ENCODE measurements at places on chromosomes 2 and 18.

DNA sequence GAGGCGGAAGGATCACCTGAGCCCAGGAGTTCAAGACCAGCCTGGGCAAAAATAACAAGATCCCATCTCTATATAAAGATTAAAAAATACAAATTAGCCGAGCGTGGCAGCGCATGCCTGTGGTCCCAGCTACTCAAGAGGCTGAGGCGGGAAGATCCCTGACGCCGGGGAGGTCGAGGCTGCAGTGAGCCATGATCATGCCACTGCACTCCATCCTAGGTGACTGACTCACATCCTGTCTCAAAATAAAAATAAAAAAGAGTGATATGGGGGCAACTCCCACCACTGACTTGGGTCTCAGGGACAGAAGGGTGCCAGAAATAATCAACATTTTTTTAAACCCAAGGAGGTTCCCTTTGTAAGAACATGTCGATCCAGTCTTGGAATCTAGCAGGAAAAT lies 37.6 kb downstream of the ZNF516 start:
- no peak for DNase-seq

DNA sequence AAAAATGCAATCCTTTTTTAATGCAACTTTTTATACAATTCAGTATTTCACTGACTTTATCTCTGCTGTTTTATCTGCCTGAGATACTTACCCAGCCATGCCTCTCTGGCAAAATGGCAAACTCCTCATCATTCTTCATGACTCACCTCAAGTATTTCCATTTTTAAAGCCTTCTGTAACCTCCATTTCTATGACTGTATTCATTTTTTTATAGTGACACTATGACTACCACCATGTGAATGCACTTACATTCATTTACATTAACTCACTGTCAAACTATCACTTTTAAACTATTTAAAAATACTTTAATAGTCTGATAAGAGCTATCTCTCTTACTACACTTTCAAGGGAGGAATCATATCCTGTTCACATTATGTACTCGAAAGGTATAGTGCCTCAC lies 99.4 kb upstream of the SCN7A start:
- DNase-seq, result no peak

DNA sequence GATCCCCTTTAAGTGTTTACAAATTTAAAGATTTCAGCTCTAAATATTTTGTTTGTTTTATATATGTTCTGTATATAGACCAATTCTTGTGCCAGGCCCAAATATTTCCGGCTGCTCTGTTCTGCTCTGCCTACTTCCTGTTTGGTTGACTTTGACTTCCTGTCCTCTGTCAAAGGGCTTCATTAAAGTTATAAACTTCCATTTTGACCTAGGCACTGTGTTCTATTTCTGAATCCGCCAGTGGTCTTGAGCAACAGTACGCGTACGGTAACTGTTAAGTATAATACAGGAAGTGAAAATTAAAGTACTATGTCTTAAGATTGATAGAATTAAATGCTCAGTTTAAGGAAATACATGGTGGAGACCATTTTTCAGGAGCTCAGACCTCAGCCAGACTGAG lies 13.5 kb upstream of the REL start:
- DNase-seq, result peak; percentile 33

DNA sequence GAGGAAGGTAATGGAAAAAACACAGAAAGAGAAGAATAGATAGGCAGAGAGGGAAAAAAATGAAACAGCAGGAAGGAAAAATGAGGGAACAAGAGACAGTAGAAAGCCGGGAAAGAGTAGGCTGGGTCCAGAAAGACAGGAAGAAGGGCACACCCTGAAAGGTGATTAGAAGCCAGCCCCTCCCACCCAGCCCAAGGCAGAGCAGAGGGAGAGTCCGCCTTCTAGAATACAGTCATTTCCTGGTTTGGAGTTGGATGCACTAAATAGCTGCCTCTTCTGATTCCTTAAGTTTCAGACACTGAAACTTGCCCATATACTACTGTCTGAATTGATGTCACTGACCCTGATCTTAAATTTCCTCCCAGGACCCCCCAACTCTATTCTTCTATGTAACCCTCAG lies 17.9 kb upstream of the DSG3 start:
- DNase-seq, result no peak

DNA sequence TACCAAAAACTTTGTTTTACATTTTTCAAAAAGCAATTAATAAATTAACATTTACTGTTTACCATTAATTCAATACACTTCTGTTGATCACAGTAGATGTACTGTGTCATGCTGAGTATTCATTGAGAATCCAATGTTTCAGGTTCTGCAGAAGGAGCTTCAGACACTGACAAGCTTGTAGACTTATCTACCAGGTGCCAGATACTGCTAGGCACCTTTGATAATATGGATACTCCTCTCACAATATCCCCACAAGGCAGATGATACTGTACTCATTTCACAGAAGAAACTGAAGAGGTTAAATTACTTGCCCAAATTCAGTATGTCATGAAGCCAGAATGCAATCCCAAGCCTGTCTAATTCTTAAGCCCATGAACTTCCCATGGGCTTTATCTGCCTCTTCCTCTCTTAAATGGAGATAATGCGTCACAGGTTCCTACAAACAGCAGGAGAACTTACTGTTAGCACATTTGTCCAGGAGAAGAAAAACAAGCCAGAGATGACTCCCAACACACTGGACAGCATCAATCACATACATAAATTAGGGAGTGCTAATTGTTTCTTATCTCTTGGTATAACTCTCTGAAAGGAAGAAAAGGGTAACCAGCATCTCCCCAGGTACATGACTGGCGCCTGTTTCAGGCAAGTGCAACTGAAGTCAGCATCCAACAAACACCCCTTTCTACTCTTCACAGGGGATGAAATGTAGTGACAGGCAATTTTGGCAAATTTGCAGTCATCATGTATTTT lies 27.4 kb downstream of the ITSN2 start:
- DNase-seq, result no peak

GRCh38 chr2:182667315-182667695 lies 48.8 kb upstream of the DNAJC10 start:
- DNase-seq, result no peak

GRCh38 chr2:119029297-119029696 lies 87.3 kb downstream of the MARCO start:
- no peak for DNase-seq

DNA sequence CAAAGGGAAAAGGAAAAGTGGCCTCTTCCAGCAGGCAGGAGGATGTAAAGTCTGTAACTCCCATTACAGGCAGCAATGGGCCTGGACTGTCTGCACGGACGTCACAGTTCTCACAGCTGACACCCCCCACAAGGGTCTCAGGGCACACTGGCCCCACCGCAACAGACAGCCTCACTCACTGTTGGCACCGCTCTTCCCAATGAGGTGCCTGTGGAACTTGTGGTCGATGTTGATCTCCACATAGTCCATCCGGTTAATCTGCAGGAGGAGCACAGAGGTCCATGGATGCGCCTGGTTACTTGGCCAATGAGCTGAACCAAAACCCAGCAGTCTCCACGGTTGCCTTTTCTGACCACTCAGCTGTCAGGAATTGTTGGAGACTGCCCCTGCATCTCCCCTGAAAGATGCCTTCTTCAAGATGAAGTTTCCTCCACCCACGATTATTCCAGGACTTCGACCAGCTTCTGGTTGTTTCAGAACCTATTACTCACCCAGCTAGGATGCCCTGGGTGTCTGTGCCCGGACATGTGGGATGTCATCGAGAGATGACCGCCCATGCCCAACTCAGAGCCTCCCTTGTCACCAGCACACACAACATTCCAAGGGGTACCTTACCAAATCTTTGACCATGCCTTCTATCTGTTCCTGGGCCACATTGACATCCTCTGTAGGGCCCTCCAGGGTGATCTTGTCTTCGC lies 62.5 kb downstream of the HDLBP start:
- DNase-seq, result no peak

DNA sequence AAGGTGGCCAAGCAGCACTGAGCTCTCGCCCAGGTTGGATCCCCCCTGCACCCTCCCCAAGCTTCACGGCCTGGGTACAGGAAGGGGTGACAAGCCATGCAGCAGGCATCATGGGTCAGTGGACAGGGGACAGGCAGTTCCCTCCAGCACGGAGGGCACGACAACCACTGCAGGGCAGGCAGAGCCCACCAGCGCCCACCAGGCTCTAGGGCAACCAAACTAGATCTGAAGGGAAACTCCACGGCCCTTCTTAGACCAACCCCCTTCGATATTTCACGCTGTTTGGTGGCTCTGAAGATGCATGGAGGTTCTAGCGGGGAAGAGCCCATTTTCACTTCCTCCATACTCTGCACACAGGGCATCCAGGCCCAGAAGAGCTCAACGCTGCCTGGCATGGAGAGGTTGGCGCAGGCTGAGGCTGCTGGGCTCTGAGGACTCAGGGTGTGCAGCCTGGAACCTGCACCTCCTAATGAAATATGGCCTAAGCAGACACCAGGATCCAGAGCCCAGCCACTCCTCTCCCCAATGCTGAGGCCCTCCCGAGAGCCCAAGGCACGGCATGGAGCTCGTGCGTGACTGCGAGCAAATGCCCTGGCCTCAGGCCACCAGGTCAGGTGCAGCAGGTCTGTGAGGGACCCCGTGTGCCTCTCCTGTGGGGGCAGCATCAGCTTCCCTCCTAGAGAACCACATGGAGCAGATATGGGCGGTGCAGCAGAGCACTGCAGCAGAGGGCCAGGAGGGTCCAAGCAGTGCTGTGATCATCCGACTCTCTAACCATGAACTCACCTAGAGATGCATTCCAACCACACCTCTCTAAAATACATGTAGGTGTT lies 8.7 kb upstream of the MTERF4 start:
- DNase-seq, result no peak

All from stimulated activated CD4-positive, alpha-beta T cell treated with anti-CD3 and anti-CD28 coated beads, Interleukin-2, amount 100 ng/mL, for 24 hours (primary cell).